ENCODE measurements at places on chromosomes 7 and 10.

DNA sequence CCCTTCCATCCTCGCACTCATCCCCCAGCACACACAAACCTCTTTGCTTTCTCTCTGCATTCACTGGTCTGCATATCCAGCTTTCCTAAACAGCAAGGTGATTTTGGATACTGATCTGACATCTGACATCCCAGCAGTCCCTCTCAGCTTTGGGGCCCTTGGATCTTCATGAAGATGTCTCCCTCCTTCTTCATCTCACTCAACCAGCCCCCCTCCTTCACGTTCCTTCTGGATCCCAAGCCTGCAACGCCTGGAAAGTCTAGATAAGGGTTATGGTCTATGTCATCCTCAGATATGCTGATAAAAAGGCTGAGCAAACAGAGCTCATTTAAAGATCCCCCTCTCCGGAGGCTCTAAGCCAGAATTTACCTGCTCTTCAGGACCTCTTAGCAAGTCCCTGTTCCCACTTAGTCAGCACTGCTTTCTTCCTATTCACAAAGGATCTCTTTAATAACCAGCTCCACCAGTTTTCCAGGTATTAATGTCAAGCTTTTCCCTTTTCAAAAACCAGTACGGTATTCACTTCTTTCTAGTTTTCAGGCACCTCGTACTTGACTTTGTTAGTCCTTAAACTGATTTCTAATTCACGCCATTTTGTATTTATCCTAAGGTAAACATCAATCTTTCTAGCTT lies 38.9 kb downstream of the CREB3L2 start:
- DNase-seq = no peak

DNA sequence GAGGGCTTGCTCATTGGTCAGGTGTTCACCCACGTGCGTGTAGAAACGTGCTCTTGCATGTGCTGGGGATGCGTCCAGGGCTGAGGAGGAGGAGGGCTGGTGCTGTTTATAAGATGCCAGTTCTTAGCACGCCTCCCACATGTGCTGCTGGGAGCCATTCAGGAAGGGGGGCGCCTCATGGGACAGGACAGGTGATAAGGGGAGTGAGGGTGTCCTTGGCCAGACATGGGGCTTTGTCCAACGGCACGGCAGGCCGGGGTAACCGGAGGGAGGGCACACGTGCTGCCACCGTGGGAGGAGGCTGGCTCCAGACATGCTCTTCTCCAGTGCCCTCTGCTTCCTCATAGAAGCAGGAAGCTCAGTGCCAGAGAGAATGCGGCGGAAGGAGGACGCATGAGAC lies 150.0 kb downstream of the ZMYND11 start:
- no peak for DNase-seq

GRCh38 chr7:111333010-111333409 lies 229.3 kb downstream of the IMMP2L start:
- DNase-seq = no peak

GRCh38 chr7:97798046-97799019 lies 66.4 kb downstream of the TAC1 start:
- no peak for DNase-seq

DNA sequence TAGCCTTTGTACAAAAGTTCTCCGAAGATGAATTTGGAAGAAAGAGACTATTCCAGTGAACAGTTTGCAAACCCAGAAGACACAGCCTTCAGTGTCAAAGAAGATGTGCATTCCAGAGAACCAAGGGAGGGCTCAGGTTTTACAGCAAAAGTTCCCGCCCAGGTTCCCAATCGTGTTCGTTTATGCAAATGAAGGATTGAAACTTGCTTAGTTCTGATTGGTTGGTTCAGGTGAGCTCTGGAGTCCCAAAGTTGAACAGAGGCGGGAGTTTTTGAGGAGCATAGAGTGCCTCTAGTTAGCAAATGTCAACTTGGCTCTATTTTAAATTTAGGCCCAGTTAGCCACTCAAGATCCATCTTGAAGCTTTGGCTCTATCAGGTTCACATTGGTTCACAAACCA lies 51.3 kb downstream of the TMEM270 start:
- DNase-seq = no peak

DNA sequence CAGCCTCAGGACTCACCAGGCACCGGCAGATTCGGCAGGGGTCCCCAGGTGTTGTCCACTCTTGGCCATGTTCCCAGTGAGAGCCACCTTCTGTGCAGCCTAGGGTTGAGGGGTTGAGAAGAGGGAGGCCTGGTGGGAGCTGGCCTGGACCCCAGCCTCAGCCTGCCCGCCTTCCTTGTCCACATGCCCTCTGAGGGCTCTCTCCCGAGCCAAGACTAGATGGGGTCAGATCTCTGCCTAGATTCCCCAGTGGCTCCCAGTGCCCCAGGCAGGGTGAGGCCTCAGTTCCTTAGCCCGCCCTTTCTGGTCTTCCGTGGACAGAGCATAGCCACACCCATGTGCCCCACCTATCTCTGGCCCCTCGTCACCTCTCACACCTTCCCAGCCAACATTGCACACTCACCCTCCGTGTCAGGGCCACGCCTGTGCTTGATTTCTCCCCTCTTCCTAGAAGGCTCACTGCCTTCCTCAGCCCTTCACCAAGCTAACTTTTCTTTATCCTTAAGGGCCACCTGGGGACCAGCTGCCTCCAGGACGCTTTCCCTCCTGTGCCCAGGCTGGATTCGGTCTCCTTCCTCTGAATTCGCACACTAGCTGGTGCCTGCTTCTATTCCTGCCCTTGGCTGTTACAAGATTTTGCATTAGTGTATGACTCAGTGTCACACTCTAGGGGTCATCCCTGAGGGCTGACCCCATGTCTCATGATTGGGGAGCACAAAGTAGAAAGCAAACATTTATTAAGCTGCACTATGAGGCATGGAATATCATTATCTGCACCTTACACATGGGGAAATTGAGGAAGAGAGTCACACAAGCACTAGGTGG lies 7.5 kb downstream of the KCP start:
- DNase-seq = no peak

DNA sequence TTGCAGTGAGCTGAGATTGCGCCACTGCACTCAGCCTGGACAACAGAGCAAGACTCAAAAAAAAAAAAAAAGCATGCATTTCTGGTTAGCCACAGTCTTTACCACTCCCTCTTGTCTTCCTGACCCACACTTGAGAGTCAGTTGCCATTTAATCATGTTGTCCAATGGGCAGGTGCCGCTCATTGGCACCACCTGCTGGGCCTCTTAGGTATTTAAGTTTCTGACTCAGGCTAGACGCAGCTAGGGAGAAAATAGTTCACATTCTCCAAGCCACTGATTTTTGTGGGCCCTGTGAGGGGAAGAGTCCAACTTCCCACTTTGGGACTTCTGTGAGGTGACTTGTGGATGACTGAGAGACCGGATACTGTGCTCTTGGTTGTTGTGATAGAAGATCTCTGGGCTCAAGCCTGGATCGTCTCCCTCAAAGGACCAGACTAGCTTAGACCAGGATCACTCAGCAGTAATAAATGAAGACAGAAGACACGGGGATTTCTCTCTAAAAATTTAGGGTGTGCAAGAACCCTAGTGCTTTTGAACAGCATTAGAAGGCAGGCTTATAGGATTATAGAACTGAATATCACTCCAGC lies 26.8 kb upstream of the SORCS3 start:
- no peak for DNase-seq

- DNase-seq = no peak
These were observed 170.9 kb downstream of the PARD3 start for GRCh38 chr10:34644224-34644623.

GRCh38 chr7:70361821-70362220 lies 763.5 kb downstream of the AUTS2 start:
- DNase-seq = no peak

- DNase-seq = no peak
These were observed 521.4 kb upstream of the SEMA3D start for GRCh38 chr7:85708221-85708620.

GRCh38 chr10:114726820-114727271 lies 68.8 kb upstream of the ABLIM1 start:
- DNase-seq = no peak

DNA sequence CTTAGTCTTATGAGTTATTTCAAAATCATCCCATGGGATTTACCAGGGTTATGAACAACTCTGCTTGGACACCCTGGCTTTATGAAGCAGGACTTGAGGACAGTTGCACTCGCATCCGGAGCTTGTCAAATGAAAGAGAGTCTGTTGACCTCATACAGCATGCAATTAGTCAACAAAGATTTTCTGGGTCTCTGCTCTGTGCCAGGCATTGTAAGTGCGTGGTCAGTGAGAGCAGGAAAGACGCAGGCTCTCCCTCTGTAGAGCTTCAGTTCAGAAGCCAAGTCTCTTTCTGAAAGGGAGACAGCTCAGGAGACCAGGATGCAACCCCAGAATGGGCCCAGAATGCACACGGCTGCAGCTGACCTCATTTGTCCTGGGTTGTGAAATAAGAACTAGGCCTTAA lies 45.5 kb upstream of the DMBT1 start:
- no peak for DNase-seq

DNA sequence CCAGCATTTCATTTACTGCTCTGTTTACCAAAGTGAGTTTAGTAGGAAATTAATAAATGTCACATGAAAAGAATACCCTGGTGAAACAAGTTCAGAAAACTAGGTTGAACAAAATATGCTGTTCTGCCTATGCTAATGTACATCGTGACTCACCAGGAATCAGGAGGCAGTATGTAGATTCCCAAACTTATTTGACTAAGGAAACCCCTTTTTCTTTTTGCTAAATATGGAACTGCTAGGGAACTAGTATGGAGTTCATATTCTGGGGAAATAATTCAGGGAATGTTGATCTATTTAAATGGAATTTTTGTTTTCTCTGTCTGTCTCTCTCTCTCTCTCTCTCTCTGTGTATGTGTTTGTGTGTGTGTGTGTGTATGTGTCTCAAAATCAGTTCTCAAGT lies 49.9 kb upstream of the EXOC4 start:
- no peak for DNase-seq

All from NCI-H187 treated with DMSO at 0.1 percent for 48 hours (cell line).